Effector CD8-positive, alpha-beta T cell (primary cell): ENCODE measurements at places on chromosomes 1 and 21.

DNA sequence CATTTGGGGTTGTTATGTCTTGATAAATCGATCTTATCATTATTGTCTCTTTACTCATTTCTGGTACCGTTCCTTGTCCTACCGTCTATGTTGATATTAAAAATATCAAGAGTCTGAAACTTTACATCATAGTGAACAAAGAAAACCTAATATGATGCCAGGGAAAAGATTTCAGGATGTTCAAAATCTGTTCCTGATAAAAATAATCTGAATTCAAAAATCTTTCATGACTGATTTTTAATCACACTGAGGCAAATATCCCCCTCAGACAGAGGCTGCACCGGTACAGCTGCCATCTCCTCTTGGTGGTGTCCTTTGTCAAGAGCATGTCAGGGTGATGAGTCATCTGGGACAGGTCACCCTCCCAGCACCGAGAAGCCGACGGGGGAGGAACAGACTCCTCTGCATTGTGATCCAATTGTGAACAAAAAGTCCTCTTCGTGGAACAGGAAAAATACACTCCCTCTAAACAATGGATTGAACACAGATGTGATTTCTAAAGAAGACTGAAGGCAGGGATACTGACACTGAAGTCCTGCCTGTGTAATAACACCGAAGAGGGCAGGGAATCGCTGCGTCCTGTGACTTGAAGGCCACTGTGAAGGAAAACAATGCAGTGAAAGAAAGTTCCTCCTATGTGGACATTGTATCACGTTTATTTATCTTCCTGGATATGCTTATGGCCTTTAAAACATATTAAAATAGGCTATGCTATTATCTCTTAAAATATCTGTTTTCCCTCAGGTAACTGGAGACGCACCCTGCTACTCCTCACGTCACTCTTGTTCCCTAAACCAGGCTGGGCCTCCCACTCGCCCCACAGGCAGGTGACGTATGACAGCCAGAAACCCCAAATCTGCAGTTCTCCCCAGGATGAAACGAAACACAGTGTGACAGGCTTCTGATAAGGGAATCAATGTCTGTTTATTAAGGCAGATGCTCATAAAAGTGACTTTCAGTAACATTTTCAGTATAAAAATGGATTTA, 4.3 kb upstream of the SPATC1L start:
- DNase-seq = no peak

DNA sequence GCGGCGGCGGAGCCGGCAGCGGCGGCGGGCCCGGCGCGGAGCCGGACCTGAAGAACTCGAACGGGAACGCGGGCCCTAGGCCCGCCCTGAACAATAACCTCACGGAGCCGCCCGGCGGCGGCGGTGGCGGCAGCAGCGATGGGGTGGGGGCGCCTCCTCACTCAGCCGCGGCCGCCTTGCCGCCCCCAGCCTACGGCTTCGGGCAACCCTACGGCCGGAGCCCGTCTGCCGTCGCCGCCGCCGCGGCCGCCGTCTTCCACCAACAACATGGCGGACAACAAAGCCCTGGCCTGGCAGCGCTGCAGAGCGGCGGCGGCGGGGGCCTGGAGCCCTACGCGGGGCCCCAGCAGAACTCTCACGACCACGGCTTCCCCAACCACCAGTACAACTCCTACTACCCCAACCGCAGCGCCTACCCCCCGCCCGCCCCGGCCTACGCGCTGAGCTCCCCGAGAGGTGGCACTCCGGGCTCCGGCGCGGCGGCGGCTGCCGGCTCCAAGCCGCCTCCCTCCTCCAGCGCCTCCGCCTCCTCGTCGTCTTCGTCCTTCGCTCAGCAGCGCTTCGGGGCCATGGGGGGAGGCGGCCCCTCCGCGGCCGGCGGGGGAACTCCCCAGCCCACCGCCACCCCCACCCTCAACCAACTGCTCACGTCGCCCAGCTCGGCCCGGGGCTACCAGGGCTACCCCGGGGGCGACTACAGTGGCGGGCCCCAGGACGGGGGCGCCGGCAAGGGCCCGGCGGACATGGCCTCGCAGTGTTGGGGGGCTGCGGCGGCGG, 1.0 kb downstream of the ARID1A start:
- DNase-seq = peak; percentile 49

DNA sequence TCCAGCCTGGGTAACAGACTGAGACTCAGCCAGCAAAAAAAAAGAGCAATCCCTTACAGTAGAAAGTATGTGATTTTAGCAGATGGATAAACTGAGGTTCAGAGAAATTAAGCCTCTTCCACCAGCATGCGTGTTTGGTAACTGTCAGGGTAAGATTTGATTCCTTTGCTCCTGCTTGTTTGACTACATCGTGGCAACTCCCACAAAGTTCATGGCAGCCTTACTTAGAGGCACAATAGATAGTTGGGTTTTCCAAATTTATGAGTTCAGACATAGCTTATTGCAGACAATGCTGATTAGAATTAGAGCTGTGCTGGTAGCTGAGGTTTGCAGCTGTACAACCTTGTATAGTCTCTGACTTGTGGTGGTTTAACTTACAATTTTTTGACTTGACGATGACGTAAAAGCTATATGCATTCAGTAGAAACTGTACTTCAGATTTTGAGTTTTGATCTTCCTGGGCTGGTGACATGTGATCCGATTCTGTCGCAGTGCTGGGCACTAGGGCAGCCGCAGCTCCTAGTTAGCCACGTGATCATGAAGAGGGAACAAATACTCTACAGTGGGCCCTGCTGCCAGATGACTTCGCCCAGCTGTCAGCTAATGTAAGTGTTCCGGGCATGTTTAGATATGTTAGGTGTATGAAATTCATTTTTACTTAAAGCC, 167.8 kb downstream of the DHRS3 start:
- no peak for DNase-seq

DNA sequence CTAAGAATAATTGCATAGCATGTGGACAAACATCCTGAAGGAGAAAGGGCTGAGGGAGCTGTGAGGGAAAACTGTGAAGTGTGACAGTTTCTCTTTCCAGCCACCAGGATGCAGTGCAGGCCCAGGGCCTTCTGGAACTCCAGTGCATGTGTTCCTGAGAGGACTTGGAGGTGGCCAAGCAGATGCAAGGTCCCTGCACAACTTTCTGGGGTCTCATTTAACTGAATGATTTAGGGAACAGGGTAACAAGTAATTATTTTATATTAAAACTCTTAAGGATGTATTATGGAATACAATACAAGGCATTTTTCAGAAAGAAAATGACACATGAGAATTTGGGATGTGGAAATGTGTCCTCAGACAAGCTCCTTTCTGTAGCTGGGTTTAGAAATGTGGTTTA, 61.2 kb upstream of the MCOLN3 start:
- DNase-seq = peak; percentile 11

DNA sequence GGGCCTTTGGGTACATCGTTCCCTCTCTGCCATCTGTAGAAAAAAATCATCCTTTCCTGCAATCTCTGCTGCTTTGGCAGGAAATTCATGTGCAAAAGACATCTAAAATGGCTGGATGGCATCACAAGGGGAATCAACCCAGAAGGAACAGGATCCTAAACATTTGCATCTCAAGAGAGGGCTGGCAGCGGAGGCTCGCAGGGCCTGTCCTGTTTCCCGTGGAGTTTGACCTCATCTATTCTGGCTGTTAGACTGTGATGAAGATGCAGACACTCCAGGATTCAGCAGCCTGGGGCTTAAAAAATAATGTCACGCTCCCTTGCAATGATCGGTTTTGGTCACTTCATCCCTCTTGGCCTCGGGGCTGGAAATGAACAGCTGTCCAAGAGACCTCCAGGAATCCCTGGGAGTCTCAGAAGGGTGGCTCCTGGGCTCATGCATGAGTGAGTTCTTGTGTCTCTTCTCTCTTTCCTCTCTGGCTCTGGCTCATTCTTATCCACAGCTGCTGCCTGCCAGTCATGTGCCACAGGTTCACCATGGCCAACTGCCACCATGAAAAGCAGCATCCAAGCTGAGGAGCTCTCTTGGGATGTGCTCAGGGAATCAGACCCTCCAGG, 16.1 kb upstream of the PCP4 start:
- DNase-seq = no peak

DNA sequence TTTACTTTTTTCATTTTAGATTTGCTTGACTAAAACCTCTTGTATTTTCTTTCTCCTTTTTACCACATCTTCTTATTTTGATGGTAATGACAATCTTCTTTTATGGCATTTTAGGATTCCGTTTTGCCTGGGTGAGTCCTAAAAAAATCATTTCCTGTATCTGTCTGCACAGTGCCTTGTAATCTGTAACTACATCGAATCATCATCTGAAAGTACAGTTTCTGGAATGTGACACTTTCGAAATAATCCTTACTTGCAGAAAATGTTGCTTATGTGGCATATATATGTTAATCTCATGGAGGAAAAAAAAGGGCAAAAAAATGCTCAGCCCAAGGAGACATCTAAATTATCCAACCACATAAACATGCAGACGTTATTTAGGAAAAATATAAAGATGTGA, 29.0 kb downstream of the GREM2 start:
- no peak for DNase-seq

DNA sequence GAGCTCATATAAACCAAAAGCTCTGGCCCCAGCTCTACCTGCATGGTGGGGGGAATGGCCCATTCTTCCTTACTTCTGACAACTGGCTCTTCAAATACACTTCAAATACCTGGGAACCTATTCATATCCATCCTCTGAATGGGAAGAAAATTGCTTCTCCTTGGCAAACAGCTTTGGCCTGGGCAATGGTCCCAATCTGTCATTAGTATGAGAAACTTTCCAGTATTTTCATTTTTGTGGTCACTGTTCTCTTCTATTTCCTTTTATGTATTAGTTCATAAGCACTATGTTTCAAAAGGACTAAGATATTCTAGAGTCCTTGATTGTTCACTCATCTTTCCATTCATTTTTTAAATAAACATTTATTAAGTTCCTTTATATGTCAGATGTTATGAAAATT, 5.2 kb upstream of the HSD3B2 start:
- DNase-seq = no peak

DNA sequence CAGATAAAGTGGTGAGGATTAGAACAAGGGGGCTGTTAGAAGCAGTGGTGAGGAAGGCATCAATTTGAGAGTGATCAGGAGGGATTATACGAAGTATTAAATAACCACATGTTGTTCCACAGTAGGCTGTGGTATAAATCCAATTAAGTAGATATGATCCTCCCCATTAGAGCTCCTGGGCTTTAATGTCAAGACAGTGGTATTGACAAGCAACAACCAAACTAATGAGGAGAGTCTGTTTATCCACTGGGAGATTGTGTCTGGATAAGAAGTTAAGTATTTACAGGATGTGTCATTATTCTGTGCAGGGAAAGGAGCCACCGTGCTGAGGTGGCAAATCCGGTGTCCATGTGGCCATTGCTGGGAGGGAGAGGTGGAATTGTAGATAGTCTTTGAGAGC, 5.8 kb downstream of the ACTN2 start:
- no peak for DNase-seq

- no peak for DNase-seq
Measured at GRCh38 chr1:59445040-59445439, 148.1 kb downstream of the FGGY start.

- DNase-seq = no peak
Measured at GRCh38 chr1:47751193-47751592, 246.0 kb downstream of the TRABD2B start.

GRCh38 chr1:14183329-14183728, 415.2 kb upstream of the KAZN start:
- no peak for DNase-seq

DNA sequence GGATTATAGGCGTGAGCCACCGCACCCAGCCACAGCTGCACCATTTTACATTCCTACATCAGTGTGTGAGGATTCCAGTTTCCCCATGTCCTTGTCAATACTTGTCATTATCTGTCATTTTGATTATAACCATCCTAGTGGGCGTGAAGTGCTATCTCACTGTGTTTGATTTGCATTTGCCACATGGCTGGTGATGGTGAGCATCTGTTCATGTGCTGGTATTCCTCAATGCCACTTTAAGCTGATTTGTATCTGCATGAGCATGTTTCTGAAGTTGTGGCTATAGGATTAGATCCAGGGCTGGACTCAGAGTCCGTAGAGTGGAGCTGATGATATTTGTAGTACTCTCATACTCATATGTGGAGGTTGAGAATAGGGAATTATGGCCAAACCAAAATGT, 36.6 kb downstream of the SRRM1 start:
- no peak for DNase-seq

DNA sequence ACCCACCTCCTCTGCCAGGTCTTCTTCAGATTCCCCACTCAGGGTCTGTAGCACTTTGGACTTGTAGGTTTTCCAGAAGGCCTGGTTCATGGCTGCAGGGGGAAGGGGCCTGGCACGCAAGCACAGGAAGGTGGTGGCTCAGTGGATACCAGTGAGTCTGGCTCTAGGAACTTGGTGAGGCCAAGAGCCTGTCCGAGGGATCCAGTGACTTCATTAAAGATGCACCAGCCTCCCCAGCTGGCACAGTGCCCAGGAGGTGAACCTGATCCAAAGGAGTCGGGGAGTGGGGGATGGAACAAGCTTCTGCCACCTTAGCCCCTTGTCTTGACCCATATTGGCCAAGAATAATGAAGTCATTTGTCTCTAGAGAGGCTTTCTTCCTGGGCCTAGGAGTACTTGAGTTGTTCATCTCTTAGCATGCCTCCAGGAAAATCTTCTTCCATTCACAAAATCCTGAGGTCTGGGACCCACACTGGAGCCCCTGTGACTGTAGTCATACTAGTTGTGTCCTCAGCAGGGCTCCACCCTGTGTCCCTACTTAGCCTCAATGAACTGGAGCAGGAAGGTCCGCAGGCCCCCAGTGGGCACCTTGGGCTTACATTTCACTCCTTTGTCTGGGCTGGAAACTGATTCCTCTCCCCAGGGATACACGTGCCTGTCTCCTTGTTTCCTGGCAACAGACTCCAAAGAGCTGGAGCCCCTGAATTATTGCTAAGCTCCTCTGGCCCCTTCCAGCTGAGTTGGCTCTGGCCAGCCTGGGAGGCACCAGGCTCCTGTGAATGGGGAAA, at the start of gene C1orf232:
Gene C1orf232, minus strand, starts transcription at position 554 of the 788 bp plus-strand sequence. Its CDS starts 464 bp downstream, at position 90.
- no peak for DNase-seq

DNA sequence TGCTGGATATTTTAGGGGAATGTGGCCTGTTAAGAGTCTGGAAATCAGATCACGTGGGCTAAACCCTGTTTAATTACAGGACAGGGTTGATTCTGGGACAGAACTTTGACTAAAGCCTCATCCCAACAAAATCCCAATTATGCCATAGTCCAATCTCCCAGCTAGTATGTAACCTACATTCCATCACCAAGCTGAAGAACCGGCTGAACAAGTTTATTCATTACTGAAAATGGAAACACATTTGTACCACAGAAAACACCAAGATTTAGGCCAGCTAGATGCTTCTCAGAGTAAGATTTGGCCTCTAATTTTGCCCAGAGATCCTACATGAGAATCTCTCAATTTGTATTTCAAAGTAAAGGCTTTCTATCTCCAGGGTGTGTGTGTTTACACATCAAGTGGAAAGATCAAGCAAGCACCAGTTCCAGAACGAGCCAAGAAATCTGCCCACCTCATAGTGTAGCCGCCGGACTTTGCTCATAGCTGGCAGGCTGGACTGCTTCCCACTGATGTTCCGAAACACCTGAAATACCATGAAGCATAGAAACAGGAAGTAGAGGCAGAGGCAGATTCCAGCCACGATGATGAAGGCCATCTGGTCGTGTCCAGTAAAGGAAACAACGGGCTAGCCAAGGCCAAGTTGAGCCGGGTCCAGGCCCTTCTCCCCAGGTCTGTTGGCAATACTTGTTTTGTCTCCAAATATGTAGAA, 86.8 kb downstream of the WLS start:
- no peak for DNase-seq

GRCh38 chr1:176602388-176603004, 139.5 kb downstream of the PAPPA2 start:
- no peak for DNase-seq

GRCh38 chr1:168582688-168583336, 6.4 kb downstream of the XCL1 start:
- no peak for DNase-seq

GRCh38 chr1:172746091-172746949, 87.4 kb downstream of the FASLG start:
- no peak for DNase-seq

- no peak for DNase-seq
Measured at GRCh38 chr1:88595355-88596002, 88.6 kb upstream of the PKN2 start.
